AG04450 (cell line): ENCODE measurements at places on chromosomes 1 and 21.
A peak's percentile ranks its signal among the peaks of the same experiment; 100 is the strongest.

DNA sequence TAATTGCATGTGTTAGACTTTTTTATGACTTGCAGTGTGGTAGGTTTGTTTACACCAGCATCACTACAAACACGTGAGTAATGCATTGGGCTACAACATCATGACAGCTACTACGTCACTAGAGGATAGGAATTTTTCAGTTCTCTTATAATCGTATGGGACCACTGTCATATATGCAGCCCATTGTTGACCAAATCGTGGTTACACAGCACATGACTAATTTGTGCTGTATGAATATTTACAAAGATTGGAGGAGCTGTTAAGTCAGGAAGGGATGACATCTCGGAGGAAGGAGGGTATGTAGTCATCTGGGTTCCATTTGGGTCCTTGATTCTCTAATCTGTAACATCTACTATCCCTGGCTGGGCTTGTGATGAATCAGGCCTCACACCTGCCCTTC lies 270.9 kb downstream of the TNR start:
- DNase-seq: no peak

GRCh38 chr1:156896490-156897033 lies 3.0 kb downstream of the PEAR1 start:
- peak; percentile 72 for DNase-seq

DNA sequence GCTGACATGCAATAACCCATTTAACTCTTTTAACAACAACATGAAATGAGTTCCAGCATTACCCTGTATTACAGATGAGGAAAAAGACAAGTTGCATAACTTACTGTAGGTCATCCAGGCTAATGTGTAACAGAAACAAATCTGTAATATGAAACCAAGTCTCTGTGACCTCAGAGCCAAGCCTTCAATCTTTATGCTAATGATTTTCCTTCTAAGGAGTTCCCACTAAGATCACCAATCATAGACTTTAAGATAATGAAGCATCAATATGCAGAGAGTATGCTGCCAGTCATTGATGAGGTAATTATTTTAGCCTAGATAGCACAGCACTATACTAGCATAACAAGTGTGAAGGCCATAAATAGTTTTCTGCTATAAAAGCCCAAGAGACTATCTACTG lies 35.6 kb upstream of the RNPC3 start:
- no peak for DNase-seq

DNA sequence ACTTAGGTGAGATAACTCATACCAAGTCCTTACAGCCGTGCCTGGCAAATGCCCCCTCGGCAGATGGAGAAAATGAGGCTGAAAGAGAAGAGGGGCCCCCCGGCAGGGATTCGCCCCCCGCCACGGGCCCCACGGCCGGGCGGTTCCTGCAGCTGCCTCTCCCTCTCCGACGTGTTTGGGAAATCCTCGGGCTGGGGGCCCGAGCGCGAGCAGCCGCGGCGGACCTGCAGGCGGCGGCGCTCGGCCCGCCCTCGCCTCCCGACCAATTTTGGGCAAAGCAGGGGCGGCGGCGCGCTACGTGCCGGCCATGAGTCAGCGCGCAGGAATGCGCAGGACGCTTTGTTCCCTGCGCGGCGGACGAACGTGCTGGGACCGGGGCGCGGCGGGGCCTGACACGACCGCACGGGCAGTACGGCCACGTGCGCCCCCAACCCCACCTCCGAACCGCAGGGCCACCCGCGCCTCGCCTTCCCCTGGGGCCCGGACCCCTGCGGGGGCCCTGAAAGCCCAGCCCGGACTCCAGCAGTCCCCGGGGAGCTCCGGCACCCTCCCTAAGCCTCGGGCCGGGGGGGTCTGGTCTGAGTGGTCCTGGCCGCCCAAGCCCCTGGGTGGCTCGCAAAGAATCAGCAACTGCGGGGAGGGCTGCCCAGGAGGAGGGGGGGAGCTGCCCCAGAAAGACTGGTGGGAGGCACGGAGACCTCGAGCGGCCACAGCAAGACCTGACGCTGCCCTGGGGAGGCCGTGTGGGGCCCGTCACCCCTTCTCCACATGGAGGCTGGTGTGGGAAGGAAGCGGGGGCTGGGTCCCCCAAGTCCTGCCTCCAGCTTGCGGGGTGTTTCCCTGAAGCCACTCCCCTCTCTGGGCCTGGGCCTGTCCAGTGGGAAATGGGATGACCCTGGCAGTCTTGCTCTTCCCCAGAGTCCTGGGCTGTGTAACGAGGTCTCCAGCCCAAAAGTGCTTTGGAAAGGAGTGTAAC lies 11.9 kb upstream of the EDN2 start:
- peak; percentile 73 for DNase-seq

DNA sequence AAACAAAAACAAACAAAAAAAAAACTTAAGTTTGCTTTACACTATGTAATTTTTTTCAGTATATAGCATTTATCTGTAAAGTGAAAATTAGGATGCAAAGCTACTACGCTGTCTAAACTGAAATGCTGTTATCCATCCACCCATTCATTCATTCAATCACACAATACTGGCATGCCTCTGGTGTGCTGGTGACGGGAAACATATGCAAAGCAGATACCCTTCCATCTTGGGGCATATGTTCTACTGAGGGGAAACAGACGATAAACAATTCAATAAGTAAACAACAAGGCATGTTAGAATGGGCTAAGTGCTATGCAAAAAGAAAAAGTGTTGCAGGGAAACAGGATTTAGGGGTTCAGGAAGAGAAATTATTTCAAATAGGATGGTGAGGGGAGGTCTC lies 3.2 kb downstream of the CLSTN1 start:
- DNase-seq: no peak

DNA sequence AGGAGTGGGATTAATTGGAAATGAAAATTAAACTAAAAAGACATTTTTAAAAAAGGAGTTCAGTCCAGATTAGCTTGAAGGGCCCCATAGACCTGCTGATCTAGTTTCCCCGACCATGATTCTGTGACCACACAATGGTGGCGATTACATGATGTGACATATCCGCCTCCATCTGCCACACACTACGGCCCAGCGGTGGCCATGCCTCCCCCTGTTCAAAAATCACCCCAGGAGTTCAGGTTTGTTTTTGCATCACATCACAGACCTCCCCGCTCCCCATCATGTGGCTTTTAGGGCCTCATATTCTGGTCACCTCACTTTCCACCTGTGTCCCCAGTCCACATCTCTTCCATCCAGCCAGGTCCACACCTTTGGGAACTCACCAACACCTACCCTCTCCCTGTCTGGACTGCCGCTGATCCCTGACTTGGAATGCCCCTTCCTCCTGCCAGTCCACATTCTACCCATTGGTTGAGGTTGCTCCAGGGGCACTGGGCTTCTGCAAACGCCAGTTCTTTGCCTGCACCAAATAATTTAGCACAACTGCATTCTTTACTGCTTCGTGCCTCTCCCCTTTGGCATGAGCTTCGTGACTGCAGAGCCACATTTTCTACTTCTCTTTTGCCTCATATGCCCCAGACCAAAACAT lies 38.9 kb downstream of the CD247 start:
- DNase-seq: no peak

- no peak for DNase-seq
Observed at GRCh38 chr1:205516362-205516761, 11.9 kb downstream of the CDK18 start.

- no peak for DNase-seq
Observed at GRCh38 chr1:181595234-181595633, 111.9 kb downstream of the CACNA1E start.

GRCh38 chr1:237041461-237041794 lies 556 bp upstream of the RYR2 start:
- DNase-seq: no peak

DNA sequence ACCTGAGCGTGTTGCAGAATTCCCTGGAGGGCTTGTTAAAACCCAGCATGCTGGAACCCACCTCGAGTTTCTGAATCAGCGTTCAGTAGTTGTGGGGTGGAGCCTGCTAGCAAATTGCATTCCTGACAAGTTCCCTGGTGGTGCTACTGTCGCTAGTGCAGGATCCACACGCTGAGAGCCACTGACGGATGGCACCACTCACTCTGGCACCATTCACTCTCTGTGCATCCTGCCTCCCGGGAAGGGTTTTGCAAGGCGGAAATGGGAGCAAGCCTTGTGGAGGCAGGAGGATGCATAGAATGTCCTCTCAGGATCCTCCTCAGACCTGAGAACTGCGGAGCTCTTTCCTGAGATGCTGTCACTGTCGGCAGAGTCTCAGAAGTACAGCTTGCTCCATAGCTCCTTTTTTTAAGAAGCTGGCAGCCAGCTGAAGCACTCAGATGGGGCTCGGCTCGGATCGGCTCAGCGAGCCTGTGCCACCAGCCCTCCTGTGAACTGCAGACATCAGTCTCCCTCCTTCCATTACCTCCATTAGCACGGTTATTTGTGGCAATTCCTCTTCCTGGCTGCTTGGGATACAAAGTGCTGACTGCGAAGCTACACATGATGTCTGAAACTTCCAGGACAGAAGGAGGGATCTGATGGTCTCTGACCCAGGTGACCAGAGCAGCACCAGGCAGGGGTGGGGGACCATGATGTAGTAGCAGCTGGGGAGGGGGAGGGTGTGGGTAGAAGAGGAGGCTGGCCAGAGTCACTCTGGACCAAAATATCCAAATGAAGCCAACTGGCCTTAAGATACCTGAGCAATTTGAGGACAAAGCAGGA lies 89.6 kb downstream of the C1orf94 start:
- no peak for DNase-seq

GRCh38 chr1:172549621-172550280 lies 16.8 kb downstream of the SUCO start:
- no peak for DNase-seq

- DNase-seq: no peak
Observed at GRCh38 chr1:114316204-114316603, 162.5 kb upstream of the SYT6 start.

DNA sequence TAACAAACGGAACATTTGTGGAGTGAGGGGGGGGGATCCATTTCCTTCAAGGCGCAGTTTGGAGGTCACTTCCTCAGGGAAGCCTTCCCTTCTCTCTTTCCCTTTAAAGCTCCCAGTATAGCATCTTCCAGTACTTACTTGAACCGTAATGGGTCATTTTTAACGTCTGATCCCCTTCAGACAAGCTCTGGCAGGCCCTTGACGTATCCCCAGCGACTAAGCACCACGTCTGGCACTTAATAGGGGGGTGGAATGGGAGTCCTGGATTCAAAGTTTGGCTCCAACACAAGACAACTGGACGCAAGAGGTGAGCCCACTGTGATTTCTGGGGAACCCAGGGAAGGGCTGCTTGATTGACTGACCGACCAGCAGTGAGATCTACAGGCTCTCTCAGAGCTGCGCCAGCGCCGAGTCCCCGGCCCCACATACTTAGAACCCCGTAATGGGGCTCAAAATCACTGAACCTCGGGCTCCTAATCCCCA lies 441 bp downstream of the YARS1 start:
- DNase-seq: no peak

GRCh38 chr1:246987083-246987690 lies 20.7 kb downstream of the ZNF695 start:
- DNase-seq: no peak

GRCh38 chr1:47409311-47410067 lies 6.6 kb upstream of the FOXE3 start:
- DNase-seq: peak; percentile 51

GRCh38 chr1:52825868-52826267 lies 16.7 kb upstream of the ZYG11A start:
- DNase-seq: no peak

- no peak for DNase-seq
Observed at GRCh38 chr21:35824136-35824535, 236.2 kb downstream of the SETD4 start.

GRCh38 chr1:6962478-6962995 lies 177.3 kb downstream of the CAMTA1 start:
- DNase-seq: no peak

GRCh38 chr1:168065506-168065905 lies 71.2 kb downstream of the GPR161 start:
- DNase-seq: no peak

DNA sequence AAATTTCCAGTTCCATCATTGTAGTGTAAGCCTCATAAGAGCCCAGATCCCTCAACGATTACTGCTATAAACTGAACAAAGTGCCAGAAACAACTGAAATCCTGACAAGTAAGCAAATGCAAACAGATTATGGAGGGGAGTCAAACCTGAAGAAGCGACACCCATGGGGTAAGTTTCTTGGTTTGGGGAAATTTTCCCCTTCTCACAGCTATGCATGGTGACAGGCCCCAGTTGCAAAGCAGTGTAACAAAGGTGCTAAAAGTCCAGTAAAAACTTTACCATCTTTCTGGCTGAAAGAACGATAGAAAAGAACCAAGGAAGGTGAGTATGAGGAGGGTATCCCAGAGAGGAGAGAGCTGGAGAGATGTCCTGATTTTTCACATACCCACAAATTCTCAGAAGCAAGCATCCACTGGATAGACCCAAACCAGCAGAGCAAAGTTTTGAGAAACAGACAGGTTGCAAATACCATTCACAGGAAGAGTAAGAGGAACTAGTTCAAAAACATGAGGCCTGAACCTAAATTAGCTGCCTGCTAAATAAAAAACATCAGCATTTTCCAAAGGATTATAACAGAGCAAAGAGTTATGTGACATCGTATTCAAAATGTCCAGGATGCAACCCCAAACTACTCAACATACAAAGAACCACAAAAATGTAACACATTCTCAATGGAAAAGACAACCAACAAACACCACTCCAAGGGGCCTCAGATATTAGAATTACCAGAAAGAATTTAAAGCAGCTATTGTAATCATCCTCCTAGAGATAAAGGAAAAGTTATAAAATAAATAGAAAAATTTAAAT lies 14.5 kb downstream of the SCYL3 start:
- DNase-seq: no peak

- DNase-seq: no peak
Observed at GRCh38 chr1:201077736-201078135, 34.5 kb downstream of the CACNA1S start.

GRCh38 chr1:173865468-173866164 lies 2.2 kb downstream of the GAS5 start:
- no peak for DNase-seq

DNA sequence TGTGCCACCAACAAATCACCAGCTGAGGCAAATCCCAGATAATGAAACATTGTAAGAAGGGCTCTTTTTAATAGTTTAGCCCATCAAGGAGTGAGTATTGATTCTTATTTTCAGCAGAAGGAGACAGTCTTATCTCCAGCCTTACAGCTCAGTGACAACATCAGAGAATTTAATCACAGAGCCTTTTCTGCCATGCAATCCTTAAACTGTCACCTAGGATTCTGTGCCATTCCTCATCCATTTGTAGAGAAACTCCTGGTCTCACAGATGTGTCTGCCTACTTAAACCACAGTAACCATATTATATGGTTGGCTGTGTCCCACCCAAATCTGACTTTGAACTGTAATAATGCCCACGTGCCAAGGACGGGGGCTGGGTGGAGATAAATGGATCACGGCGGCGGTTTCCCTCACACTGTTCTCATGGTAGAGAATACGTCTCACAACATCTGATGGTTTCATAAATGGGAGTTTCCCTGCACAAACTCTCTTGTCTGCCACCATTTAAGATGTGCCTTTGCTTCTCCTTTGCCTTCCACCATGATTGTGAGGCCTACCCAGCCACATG lies 217.7 kb downstream of the RERE start:
- no peak for DNase-seq

GRCh38 chr1:1137256-1138045 lies 21.6 kb upstream of the C1orf159 start:
- DNase-seq: no peak

GRCh38 chr1:192602757-192603156 lies 27.2 kb downstream of the RGS1 start:
- no peak for DNase-seq

- DNase-seq: no peak
Observed at GRCh38 chr1:167440345-167440744, 78.0 kb downstream of the CD247 start.
